ENCODE measurements at places on chromosomes 7 and 10. TPM values are rescaled to one million over a fixed set of nuclear protein-coding genes. Genes with fewer than 3 reads are reported as not detected.

DNA sequence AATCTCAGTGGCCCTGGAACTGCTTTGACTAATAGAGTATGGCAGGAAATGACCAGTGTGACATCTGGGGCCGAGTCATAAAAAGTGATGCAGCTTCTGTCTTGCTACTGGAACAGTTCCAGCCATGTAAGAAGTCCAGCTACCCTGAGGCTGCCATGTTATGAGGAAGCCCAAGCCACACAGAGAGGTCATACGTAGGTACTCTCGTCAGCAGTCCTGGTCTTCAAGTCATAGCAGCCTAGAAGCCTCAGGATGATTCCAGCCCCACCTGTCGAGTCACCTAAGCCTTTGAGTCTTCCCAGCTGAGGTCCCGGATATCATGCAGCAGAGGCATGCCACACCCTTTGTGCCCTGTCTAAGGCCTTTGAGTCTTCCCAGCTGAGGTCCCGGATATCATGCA, 92.1 kb downstream of the PPP1R3C start:
- DNase-seq: no peak

DNA sequence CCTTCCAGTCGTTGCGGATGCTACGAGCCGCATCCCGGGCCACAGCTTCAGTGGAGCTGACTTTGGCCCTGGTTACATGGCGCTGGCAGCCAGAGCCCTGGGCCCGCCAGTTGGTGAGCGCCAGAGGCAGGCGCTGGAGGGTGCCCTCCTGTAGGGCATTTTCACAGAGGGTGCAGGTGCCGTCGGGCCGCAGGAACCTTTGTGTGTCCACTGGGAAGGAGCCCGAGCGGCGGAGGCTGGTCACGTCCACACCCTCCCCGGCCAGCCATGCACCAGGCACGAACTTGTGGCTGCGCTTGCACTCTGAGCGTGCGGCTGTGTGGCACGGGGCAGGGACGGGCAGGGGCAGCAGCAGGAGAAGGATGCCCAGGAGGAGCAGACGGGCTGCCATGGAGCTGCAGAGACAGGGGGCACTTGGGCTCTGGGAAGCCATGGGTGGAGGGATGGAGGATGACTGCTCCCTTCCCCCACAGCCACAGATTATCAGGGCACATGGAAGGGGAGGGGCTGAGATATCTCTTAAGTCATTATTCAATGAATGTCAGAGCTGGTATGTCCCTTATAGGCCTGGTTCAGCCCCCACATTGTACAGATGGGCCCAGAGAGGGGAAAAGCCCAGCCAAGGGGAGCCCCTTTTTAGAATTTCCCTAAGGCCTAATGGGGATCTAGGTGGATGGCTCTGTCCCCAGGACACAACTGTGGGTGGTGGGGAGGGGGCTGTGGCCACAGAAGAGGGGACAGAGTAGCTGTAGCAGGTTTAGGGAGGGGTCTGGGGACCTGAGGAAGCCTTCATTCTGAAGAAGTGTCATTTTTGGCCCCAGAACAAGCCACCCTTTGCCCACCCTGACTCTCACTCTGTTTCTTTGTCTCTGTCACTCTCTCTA, 1.8 kb downstream of the PRF1 start:
- DNase-seq: no peak

DNA sequence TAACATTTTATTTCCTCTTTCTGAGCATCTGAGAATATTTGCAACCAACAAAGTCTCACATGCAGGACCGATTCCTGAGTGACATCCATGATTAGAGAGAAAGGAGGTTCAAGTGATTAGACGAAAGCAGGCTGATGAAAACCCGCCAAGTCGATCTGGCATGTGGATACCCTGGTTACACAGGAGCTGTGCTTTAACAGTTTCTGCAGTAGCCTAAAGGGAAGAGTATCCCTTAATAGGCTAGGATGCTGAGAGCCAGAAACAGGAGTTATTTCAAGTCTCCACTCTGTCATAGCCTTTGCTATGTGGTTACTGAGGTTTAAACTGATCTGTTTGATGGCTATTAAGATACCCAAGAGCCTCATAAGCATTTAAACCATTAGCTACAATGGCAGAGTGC, 82.5 kb downstream of the PRKCQ start:
- no peak for DNase-seq

DNA sequence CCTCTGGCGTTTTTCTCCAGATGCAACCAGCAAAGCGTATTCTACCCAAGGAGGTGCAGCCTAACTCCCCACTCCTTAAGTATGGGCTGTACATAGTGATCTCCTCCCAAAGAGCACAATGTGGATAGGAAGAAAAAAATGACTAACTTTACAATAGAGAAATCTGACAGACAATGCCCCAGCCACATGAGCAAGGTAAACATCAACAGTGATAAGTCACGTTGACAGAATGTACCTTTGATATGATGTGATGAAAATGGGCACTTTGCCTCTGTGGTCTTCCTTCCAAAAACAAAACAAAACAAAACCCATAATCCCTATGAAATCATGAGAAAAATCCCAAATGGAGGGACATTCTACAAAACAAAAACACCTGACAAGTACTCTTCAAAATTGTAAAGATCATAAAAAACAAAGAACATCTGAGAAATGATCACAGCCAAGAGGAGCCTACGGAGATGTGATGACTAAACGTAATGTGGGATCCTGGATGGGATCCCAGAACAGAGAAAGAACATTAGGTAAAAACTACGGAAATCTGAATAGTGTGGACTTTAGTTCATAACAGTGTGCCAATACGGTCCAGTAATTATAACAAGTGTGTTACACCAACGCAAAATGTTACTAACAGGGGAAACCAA, 50.6 kb downstream of the ABLIM1 start:
- no peak for DNase-seq

GRCh38 chr7:47502240-47502877, 79.6 kb downstream of the TNS3 start:
- DNase-seq: no peak

Gene HEPACAM2
- not detected for total RNA-seq

Gene GNGT1
- not detected for total RNA-seq

Gene LIPK
- not detected for total RNA-seq

Gene NUPR2
- total RNA-seq: not detected

Gene FAM53B
- total RNA-seq: 10.5 TPM

Gene TSPAN15
- not detected for total RNA-seq

Gene C10orf88
- 4.1 TPM for total RNA-seq

Gene UNC5B
- 7.1 TPM for total RNA-seq

Gene SLC13A1
- not detected for total RNA-seq

Measured in H4 (cell line).